SIG-M5 (cell line): ENCODE measurements at places on chromosomes 16 and 17.

DNA sequence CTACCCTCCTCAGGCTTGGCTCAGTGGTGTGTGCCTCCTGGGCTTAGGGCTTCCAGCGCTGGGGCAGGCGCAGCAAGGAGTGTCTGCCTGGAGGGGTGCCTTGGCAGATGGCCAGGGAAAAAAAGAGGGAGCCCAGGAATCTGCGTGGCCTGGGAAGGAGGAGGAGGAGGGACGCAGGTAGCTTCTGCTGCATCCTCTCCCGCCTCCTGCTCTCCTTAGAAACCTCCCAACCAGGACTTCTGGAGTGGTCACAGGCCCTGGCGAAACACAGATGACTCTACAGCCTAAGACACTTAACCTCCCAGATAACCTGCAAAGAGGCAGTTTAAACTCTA, 7.3 kb upstream of the BCAR1 start:
- DNase-seq = no peak

- DNase-seq = peak; percentile 88
Observed at GRCh38 chr16:19210280-19210924, 42.4 kb downstream of the SYT17 start.

GRCh38 chr16:81928975-81929374, 82.3 kb downstream of the SDR42E1 start:
- no peak for DNase-seq

DNA sequence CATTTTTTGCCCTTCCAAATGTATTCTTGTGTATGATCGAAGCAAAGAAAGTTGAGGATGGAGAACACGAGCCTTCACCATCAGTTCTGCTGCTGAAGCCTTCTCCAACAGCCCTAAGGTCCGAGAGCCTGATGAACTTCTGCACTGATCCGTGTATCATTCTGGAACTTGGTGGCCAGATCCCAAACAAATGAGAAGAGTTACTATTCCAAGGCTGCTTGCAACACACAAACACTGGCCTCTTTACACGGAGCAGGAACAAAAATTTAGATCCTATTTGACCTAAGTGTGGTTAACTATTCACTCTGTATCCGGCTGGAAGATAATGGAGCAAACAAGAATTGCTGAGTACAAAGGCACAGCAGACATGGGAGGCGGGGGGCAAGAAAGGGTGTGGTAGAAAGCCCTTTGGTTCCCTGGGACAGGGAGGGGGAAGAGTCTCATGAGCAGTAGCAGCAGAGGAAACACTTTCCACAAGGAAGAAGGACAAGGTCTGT, 282.9 kb downstream of the SOX9 start:
- no peak for DNase-seq

DNA sequence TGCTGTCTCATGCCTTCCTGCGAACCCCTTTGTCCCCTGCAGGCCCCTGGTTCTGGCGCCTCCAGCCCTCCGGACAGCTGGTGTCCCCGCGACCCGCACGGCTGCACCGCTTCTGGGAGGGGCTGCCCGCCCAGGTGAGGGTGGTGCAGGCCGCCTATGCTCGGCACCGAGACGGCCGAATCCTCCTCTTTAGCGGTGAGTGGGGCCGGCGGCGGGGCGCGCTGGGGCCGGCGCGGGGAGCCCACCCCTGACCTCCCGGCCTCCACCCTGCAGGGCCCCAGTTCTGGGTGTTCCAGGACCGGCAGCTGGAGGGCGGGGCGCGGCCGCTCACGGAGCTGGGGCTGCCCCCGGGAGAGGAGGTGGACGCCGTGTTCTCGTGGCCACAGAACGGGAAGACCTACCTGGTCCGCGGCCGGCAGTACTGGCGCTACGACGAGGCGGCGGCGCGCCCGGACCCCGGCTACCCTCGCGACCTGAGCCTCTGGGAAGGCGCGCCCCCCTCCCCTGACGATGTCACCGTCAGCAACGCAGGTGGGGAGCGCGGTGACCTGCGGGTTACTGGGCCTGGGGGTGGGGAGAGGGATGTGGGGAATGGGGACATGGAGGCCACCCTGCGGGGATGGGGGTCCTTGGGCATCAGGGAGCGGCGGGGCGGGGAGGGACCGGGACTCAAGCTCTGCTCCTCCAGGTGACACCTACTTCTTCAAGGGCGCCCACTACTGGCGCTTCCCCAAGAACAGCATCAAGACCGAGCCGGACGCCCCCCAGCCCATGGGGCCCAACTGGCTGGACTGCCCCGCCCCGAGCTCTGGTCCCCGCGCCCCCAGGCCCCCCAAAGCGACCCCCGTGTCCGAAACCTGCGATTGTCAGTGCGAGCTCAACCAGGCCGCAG, 7.1 kb upstream of the IL32 start:
- no peak for DNase-seq

DNA sequence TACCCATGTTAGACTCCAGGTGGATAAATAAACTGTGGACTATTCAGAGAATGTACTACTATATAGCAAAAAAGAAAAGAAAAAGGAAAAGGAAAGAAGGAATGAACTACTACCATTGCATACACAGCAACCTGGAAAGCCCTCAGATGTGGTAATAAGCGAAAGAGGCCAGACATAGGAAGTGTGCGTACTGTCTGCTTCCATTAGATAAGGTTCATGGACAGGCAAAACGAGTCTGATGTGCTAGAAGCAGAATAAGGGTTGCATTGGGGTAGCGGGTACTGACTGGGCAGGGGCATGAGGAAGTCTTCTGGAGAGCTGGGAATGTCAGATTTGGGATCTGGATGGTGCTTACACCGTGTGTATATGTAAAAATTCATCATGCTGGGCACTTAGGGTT, 21.8 kb downstream of the CLEC16A start:
- no peak for DNase-seq

DNA sequence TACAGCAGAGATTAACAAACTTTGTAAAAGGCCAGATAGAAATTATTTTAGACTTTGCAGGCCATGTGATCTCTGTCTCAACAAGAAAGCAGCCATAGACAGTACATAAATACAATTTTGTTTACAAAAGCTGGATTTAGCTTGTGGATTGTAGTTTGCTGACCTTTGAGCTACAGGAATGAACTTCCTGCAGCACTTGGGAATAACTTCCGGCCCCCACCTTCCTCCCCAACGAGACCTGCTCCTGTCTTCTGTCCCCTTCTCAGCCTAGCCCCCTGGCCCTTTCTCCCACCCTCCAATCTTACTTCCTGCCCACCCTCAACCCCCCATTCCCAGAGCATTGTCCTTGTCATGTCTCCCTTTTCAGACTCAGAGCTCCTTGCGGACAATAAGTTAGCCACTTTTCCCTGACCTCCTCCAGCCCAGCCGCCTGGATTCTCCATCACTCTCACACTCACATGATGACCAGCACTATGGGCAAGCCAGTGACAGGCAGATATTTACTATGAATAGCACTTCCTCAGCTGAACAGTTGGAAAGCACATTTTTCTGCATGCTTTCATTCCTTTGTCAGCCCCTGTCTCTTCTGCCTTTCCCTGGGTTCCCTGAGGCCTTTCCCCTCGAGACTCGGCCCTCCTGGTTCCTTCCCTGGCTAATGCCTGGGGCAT, 27.6 kb upstream of the DLX3 start:
- DNase-seq = no peak

DNA sequence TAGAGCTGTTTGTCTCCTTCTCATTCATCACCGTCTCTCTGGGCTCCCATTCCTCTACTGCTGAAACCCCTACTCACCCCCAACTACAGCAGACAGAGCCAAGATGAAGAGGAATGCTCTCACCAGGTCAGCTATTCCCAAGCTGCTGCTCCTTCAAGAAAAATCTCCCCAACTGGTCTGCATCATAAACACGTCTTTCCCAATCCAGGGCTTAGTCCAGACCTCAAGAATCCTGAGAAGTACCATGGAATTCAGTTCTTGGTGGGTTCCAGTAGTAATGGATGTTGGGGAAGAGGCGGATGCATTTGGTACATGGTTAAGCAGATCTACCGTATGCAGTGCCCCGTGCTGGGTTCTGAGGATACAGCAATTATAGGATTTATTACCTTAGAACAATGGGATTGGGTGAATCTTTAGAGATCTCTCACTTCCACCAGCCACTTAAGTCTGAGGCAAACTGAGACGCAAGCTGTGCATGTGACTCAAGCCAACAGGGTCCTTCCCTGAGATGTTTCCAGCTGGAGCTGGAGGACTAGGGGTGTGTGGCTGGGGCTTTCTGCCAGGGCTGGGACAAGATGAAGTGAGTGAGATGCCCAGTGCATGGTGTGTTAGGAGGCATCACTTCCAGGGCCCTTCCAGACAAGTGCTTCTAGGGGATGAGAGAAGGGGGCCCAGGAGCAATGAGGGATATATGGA, 232.7 kb upstream of the CDH5 start:
- DNase-seq = no peak

DNA sequence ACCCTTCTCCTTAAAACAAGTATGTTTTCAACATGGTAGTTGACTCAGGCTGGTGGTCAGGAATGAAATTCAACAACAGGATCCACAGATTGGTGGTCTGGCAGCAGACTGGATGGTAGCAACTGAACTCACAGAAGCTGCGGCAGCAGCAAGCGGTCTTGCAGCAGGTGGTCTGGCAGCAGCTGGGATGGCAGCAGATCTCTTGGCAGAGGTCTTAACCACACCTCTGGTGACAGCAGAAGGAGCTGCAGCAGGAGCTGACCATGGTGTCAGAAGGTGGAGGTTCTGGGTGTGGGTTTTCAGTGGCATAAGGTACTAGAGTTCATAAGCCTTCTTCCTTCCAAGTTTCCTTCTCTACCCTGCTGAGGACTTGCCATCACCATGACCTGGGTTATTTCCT, 2.2 kb upstream of the KRTAP4-1 start:
- DNase-seq = no peak

DNA sequence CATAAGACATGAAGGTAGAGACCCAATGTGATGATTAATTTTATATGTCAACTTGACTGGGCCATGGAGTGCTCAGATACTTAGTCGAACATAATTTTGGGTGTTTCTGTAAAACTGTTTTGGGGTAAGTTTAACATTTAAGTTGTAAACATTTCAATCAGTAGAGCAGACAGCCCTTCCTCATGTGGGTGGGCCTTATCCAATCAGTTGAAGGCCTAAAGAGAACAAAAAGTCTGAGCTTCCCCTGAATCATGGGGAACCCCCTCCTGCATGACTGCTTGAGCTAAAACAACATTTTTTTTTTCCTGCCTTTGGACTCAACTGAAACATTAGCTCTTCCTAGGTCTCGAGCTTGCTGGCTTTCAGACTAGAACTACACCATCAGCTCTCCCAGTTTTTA, 327.3 kb upstream of the SOX9 start:
- no peak for DNase-seq

DNA sequence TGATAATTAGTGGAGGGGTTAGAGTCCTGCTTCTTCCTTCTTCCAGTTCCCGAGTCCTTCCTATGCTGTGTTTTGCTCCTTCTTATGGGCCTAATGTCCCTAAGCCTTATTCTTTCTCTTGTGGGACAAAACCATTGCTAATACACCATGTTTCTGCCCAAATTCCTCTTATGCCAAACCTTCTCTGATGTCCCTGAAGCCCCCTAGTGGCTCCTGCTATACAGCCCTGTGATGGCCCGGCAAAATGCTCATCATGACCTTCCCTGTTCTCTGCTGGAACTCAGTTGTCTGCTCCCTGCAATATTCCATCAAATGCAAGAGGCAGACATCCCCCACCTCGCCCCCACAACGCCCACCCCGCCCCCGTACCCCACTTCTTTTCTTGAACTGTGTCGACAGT, 171.6 kb downstream of the CDH11 start:
- DNase-seq = no peak

DNA sequence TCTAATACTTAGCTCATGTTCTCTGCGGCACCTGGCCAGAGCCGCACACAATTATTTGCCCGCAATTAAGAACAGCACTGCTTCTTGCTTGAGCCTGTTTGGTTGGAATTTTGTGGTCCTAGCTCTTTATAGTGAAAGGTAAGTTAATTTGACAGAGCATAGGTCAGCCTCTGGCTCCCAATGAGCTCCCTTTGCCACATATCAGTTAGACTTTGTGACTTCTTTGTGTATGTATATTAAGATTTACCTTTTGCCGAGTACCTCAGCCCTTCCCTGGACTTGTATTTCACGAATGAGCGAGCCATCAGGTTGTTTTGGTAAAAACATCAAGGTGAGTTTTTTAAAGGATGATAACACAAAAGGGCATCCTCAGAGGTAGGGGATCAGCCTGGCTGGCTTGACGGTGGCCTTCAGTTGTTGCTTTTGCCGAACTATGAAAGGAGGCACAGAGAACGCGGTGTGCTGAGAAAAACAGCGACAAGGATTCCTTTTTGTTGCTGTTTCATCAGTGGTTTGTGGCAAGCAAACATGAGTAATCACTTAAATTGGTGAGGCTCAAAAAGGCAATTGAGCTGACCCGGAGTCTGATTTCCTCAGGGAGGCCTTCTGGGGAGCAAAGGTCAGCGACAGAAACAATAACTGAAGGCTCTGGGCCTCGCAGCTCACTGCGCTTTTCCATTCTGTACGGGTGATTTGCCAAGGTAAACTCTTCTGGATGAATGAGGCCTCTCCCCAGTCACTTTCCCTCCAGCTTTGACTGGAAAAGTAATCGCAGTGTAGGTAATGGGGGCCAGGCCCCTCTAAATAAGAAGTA, 163.6 kb downstream of the HS3ST3A1 start:
- no peak for DNase-seq

DNA sequence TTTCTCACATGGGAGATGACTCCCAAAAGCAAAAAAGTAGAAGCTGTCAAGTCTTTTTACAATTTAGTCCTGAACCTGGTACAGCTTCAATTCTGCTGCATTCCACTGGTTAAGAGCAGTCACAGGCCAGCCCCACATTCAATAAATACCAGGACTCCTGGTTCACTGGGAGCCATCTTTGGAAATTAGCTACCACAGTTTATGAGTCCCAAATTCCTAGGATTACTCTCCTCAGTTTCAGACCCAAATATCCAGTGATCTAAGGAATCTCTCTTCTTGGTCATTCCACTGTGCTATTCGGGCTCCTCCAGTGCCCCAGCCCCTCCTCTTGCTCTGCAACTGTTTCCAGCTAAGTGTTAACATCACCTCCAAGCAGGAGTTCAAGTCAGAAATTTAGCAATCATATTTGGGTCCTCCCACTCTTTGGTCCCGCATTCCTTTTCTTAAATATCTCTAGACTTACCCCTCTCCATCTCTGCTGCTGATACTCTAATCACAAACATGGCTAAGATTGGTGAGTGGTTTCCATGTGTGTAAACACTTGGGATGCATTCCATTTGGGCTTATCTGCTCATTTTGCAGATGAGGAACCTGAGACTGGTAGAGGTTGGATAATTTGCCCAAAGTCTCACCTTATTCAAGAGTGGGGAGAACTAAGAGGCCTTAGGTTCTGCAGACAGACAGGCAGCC, 9.6 kb upstream of the WIPF2 start:
- DNase-seq = no peak

GRCh38 chr16:49649013-49649765, 206.7 kb downstream of the ZNF423 start:
- no peak for DNase-seq

DNA sequence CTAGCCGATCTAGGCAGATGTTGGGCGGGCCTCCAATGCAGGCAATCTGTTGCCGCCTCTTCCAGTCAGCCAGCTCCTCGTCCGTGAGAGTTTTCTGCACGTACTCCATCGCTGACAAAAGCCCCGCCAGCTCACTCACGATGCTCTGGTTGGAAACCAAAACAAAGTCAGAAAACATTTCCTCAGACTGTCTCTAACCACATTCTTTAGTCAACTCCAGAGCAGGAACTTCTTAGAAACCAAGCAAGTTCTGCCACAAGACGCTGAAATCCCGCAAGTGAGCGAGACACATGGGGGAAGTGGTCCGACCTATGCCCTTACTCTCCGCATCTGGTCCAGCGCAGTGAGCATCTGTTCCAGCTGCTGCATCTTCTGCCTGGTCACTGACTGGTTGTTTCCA, 49.1 kb downstream of the STAT5A start:
- DNase-seq = no peak
